Sigmoid colon (tissue), 7 donors: ENCODE measurements at places on chromosomes 6 and 20. TPM values are rescaled to one million over a fixed set of nuclear protein-coding genes. Genes with fewer than 3 reads are reported as not detected.

DNA sequence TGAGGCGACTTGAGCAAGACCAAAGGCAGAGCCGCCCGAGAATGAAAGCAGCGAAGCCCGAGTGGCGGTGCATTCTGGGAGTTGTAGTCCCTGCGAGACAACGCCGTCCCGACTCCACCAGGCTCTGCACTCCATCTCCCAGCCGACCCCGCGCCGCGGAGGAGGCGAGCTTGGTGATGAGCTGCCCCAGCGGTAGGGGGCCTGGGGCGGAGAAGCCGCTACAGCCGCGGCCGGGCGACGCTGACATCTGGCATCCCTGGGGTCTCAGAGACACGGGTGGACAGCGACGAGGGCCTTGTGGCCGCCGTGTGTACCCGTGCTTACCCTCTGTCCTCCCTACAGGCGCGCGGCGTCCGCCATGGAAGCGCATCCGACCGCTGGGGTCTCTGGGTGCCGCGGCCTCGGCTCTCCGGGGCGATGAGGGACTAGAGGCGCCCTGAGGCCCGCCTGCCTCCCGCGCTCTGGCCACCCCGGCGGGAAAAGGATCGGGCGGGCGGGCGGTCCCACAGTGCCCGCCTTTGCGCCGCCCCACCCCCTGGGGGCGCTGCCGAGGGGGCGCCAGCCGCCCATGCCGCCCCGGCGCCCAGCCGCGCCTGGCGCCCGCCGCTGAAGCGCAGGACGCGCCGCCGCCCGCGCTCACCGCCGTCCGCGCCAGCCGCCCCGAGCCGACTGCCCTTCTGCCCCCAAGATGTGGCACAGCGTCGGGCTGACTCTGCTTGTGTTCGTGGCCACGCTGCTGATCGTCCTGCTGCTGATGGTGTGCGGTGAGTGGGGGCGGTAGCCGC, at the start of gene SMIM13:
SMIM13 (plus strand) TSS at position 209 of the 785 bp plus-strand sequence; CDS start at position 689, 480 bp downstream.
- peak; percentile 98 for DNase-seq

Gene SOBP
- total RNA-seq: 38.5 TPM

Gene MATN4
- total RNA-seq: not detected

Gene KCNK16
- not detected for total RNA-seq

DNA sequence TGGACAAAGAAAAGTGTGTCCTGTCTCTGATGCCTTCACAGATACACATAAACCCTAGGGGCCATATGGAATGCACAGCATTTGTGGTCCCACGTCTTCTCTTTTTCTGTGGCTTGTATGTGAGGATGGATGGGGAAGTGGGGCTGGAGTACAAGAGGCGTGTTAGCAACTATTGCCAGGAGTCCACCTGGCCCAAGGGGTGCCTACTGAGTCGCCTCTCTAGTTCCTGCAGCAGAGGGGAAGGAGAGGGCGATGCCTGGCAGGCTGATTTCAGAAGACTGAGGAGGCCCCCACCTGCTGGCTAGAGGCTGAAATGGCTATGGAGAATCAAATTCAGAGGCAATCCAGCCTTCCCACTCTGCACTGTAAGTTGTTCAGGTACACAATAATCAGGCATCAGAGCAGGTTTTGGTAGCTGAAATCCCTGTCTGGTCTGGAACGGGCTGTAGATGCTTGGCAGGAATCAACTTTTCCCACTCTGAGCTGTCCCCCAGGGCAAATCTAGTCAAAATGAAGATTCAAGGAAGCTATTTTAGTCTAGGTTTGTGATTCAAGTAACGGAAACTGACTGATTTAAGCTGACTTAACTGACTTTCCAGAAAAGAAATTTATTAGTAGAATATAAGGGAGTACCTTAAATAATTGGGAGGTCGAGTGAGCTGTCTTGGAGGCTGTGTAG, 14.9 kb upstream of the PPARD start:
- no peak for DNase-seq
